ENCODE measurements at places on chromosomes 1 and 21.

GRCh38 chr1:64000021-64000420 is 203.4 kb upstream of the UBE2U start:
- no peak for DNase-seq

DNA sequence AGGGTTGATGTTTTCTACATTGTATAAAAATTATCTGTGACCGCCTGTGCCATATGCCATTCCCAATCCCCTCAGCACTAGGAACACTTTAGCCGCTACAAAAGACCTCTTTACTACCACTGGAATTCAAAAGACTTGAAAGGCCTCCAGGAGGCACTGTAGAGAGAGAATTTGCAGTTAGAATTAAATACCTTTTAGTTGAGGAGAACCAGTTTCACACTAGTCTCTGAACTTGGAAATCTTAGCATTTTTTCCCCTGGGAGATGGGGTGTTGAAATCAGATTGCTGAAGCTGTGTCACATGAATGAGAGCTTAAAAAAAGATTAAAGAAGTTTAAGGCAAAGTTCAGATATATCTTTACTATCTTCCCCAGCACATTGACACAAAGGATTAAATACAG is 291.0 kb downstream of the ADGRL2 start:
- DNase-seq, result no peak

DNA sequence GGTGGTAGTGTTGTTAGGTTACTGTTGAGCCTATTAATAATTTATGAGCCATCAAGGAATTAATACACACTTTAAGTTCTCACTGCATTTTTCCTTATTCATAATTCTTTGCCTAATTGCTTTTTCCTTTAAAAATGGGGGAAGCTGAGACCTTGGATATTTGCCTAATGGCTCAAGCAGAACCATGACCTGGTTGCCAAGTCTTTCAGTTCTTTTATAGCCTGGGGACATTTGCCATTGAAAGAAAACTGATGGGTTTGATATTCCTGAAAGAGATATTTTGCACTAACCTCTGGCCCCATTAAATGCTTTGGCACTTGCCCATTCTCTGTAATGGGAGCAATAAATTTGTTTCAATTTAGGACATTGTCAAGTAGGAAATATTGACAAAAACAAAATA is 18.5 kb upstream of the LRRC53 start:
- DNase-seq, result no peak

- peak; percentile 23 for DNase-seq
Observed at GRCh38 chr1:154819628-154820590, 50.2 kb downstream of the KCNN3 start.

DNA sequence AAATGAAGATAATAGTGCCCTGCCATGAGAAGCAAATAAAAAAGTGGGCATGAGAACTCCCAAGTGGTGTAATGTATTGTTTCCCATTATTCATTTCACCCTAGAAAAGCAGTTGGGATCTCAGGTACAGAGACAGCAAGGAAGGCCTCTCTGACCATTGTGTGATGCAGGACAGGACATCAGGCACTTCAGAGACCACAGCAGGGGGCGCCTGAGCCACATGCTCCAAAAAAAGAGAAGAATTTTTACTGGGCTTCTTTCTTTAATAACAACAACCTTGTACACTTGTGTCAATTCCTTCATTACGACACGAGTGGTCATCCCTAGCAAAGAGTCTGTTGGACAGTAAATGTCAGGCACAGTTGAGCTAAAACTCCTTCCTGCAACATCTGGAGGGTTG is 533.3 kb downstream of the OMA1 start:
- DNase-seq, result no peak

DNA sequence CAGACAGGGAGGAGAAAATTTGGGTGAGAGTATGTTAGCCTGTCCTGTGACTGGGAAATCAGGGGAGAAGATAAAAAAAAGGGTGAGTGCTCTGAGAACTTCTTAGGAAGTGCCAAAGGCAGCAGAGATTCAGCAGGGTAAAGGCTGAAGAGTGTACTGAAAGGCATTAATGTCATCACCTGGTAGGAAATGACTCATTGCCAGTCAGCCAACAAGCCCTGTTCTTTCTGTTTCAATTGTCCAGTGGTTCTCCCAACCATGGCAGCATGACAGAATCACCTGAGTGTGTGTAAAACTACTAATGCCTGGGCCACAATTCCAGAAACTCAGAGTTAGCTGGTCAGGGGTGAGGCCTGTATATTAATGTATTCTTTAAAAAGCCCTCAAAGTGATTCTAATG is 83.5 kb downstream of the INTS7 start:
- DNase-seq, result peak; percentile 54

GRCh38 chr1:208485512-208485911 is 241.3 kb upstream of the PLXNA2 start:
- no peak for DNase-seq

DNA sequence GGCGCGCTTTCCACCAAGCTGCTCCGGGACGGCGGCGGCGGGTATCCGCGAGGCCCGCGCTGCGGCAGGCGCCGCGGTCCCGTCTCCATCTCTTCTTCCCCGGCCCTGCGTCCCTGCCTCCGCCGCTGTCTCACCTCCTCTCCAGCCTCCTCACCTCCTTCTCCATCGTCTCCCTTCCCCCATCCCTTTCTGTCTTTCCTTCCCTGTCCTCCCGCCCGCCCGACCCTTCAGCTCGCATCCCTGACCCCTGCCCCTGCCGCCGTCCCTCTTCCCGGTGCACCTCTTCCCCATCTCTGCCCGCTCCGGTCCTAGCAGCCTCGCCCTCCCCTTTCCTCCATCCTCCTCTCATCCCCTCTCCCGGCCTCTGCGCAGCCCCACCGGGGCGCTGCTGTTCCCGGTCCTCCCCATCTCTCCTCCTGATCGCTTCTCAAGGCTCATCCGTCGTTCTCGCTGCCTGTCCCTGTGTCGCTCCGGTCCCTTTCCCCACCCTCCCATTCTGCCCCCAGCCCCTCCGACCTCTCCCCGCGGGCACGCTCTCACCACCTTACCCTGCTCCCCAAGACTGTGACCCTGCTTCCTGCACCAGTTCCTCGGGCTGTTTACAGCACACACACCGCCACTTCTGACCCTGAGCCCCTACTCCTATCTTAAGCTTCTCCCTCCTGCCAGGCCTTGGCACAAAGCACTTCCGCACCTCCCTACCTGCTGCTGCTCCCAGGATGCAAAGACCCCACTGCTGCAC is 760 bp upstream of the NPHP4 start:
- DNase-seq, result no peak

GRCh38 chr21:20661246-20661645 is 337.0 kb upstream of the NCAM2 start:
- no peak for DNase-seq

- DNase-seq, result peak; percentile 76
Observed at GRCh38 chr1:201019321-201019977, 4.1 kb downstream of the KIF21B start.

DNA sequence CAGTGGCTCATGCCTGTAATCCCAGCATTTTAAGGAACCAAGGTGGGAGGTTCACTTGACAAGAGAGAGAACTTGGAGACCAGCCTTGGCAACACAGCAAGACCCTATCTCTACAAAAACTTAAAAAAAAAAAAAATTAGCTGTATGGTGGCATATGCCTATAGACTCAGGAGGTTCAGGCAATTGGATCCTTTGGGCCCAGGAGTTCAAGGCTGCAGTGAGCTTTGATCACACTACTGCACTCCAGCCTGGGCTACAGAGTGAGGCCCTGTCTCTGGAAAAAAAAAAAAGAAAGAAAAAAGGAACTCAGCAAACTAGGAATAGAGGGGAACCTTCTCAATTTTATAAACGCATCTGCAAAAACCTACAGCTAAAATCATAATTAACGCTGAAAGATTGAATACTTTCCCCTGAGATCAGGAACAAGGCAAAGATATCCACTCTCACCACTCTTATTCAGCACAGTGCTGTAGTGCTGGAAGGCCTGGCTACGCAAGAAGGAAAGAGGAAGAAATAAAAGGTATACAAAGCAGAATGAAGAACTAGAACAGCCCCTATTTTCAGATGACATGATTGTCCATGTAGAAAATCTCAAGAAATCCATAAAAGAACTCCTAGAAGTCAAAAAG is 21.6 kb downstream of the HSF2BP start:
- no peak for DNase-seq

GRCh38 chr1:69076631-69077030 is 491.1 kb upstream of the LRRC7 start:
- DNase-seq, result no peak

- DNase-seq, result no peak
Observed at GRCh38 chr1:91716339-91716738, 169.6 kb downstream of the TGFBR3 start.

DNA sequence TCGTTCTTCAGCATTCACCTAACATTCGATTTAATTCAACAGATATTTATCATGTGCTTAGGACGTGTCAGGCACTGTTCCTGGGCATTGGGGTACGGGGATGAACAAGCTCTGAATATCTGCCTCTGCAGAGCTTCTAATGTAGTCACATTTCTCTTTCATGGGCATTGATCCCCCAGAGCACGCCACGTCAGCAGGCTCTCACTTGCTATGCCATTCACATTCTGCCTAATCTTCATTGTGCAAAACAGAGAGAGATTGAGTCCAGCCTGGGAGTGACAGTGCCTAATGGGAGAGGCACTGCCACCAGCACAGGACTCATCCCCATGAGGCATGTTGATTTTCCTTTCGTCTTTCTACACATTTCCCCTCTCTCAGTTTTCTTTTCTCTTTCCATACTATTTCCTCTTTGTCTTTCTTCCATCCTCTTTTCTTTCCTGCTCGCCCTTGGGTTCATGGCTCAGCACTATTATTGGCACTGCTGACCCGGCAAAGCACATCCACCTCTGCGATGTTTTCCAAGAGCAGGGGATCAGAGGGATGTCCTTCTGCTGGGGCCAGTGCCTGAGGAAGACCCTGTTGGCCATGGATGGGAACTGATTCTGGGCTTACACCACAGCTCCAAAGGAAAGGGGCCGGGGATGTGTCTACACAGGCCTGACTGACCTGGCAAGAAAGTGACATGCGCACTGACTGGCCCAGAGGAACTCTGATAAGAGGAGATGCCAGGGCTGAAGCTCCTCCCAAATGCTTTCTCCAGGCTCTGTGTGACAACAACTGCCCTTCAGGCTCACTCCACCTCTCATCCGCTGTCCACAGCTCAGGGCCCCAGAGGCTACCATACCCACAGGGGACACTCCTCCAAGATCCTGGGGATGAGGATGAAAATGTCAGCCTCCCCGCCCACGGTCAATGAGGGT is 195.9 kb downstream of the TOMM20 start:
- DNase-seq, result peak; percentile 75

- DNase-seq, result no peak
Observed at GRCh38 chr1:228278432-228278941, 70.6 kb downstream of the OBSCN start.

- DNase-seq, result no peak
Observed at GRCh38 chr1:234435620-234436019, 43.4 kb downstream of the TARBP1 start.

DNA sequence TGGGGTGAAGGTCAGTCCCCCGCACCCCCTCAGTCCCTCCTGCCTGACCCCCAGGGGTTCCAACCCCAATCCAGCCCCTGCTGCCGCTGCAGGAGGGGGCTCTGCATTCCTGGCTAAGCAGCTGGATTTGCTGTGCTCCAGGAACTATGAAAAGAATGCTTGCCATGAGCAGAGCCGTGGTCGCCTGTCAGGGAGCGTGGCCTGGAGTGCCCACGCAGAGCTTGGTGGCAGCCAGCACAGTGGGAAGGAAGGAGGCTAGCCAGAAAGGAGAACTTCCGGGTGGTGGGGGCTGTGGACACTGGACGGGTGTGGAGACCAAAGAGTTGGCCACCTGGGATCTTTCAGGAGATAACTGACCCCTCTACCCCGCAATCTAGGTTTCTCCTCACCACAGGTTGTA is 5.6 kb downstream of the COL8A2 start:
- peak; percentile 49 for DNase-seq

DNA sequence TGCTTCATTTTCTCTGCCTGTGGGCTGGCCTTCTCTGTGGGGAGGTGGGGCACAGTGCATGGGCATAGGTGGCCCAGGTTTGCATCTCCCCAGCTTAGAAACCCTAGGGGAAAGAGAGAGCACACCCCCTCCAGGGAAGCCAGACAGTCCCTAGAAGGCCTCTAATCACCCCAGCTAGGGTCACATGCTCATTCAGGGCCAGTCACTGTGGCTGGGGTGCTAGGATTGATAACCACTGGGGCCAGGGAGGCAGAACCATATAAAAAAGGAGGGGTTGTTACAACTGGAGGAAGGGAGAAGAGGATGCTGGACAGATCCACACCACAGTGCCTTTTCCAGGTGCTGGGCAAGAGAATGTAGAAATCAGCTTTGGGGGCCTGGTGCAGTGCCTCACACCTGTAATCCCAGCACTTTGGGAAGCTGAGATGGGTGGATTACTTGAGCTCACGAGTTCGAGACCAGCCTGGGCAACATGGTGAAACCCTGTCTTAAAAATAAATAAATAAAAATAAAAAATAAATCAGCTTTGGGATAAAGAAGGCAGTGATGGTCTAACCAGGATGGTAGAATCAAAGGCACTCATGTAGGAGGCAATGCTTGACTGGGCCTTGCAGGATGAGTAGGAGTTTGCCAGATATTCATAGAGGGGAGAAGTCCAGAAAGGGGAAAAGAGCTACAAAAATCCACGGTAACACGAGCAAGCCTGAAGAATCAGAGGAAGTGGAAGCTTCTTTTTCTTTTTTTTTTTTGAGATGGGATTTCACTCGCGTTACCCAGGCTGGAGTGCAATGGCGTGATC is 19.5 kb downstream of the FBLIM1 start:
- DNase-seq, result no peak

- DNase-seq, result no peak
Observed at GRCh38 chr1:208066583-208066982, 155.7 kb upstream of the CD34 start.

- DNase-seq, result no peak
Observed at GRCh38 chr1:18569811-18570545, 60.7 kb upstream of the PAX7 start.

Measured in suppressor macrophage treated with lipopolysaccharide for 4 hours (primary cell).